ENCODE measurements at places on chromosomes 12 and 14.

DNA sequence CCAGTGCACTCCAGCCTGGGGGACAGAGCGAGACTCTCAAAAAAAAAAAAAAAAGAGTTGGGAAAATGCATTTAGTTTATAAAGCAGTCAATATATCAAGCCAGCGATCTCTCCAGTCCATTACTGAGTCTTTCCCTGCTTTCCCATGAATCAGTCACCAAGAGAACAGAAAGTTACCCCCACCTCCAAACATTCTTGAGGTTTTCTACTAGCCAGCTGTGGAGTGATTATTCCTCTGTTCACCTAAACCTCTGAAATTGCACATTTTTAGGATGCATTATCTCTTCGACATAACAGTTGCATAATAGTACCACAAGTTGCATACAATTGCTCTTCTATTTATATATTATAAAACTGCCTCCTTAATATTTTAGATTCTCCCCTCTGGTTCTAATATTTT is 134.8 kb upstream of the DIO3 start:
- no peak for DNase-seq

DNA sequence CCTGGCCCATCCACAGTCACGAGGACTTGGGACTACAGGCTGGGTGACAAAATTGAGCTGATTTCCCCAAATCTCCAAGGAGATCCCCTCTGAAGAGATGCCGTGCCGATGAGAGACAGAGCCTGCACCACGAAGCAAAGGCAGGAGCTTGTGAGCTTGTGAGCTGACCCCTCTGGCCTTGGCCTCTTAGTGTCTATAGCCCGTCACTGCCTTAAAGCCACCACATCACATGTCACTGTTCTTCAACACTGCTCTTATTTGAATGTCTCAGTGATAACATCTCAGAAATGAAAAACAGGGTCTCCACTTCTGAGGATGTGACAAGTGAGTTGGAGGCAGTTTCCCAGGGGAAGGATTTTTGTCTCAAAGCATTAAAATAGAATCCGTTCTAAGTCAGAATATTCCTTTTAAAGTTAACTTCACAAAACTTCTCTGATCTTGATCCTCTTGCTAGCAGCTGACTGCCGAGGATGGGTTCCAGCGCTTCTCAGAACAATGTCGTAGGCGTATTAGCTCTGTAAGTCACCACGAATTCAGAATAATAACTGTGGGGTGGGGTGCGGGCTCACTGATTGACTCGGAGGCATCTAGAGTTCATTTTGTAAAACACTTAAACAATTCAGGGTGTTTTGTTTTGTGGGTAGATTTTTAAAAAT is 37.5 kb downstream of the CHST11 start:
- DNase-seq, result peak; percentile 83

DNA sequence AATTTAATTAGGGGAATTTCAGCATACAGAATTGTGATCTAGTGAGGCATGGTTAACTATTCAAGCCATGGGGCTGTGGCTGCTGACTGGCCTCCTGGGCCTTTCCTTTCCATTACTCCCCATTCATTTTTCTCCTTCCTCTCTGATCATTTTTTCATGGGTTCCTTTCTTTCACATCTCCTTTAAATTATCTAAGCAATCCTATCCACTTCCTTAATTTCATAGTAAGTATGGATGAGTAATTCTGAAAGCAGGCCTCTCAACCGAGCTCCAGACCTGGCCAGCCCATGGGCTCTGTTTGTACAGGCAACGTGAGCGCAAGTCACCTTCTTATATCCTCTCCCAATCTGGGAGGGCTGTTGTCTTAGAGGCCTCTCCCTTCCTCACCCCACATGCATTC is 13.4 kb downstream of the CKAP4 start:
- no peak for DNase-seq

GRCh38 chr12:8449355-8449859 is 6.4 kb upstream of the CLEC6A start:
- no peak for DNase-seq

- DNase-seq, result no peak
These were observed 92.8 kb downstream of the SCN8A start for GRCh38 chr12:51683763-51684357.

DNA sequence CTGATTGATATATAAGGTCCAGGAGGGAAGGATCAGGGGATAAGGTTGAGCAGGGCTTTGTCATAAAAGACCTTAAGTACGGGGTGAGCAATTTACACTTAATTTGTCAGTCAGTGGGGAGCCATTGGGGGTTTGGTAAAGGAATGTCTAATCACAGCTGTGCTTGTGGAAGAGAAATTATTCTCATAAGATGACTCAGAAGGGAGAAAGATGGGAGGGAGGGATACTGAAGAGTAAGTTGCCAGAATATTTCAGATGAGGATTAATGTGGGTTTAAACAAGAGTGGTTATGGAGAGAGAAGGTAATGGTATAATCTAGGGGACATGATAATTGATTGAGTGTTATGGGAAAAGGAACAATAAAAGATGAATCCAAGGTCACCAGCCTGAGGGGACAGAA is 500.1 kb upstream of the CCDC196 start:
- DNase-seq, result no peak

DNA sequence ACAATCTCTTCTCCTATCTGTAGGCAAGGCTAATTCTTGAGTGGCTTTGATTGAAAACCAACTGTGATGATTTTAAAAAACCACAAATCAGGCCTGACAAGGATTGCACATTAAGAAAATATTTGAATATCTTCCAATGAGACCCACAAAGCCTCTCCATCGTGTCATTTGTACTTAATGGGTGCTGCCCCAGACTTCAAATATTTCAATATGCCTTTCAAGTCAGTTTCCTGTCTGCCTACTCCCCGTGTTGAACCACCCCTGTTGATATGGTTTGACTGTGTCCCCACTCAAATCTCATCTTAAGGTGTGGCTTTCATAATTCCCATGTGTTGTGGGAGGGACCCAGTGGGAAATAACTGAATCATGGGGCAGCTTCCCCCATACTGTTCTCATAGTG is 159.7 kb upstream of the EGLN3 start:
- no peak for DNase-seq

GRCh38 chr12:2039034-2039433 is 13.8 kb upstream of the CACNA1C start:
- no peak for DNase-seq

DNA sequence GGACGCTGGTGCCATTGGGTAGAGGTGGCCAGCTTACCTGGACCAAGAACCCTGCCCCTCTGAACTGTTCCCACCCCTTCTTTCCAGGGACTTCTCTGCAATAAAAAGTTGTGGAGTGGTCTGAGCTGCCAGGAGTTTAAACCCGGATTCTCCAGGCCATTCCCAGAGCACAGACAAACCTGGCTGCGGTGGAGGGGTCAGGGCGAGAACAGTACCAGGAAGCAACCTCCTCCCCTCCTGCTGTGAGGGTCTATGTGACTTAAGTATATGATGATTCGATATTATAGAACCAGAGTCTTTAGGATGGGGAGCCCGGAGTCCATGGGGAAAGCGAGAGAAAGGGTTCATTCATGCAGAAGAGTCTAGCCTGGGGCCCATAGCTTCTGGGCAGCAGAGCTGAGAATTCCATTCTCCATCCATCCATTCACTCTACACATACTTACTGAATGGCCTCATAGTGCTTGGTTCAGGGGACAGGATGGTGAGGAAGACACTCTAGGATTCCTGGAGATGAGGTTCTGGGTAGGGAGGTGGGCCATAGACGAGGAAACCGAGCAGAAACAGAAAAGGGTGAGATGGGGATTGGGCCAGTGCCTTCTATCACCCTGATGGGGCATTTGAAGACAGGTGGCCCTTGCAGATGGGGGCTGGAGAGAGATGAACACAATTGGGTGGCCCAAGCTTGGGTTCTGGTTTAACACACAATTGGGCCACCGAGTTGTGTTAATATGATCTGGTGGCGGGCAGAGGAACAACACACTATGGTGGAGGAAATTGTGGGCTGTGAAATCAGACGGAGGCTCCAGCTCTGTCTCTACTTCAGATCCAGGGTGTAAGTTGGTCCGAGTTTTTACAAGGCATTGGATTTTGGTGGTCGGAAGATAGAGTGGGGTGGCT is 5.2 kb downstream of the KRT86 start:
- no peak for DNase-seq

- no peak for DNase-seq
These were observed 43.5 kb downstream of the NEUROD4 start for GRCh38 chr12:55063291-55063690.

DNA sequence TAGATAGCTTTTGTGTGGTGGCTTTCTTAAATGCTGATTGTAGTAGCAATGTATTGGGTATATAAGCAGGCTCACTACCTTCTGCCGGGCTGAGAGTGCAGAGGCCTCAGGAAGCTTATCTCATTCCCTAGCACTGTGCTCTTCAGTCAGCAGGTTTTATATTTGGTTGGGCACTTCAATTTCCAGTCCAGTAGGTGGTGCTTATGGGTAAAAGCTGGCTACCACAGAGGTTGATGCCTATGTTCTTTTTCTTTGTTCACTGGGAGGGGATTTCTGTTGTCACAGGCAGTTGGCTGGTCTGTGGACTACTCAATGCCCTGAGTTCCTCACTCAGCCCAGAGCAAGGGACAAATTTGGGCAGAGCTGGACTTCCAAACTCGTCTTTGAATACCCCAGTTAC is 43.0 kb upstream of the GLIPR1 start:
- no peak for DNase-seq

DNA sequence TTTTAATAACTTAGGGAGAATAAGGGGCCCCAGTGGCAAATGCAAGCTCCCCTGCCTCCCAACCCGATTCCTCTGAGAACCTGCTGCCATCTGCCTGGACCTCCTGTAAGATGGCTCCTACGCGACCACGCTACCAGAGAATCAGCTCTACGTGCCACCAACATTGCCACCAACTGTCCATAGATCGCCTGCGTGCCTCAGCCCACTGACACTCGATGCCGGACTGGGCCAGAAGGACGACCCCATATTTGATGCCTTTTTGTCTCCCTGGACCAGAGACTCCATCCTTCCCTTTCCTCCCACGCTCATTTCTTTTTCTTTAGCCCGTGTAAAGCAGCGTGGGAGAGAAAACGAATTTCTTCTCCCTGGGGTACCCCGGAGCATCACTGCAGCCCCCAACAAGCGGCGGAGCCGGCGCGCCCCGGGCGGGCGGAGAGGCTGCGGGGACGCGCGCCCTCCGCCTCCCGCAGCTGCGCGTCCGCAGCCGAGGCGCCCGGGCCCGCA is 565 bp upstream of the KLHL42 start:
- peak; percentile 20 for DNase-seq

GRCh38 chr12:49893753-49894750 is 9.6 kb downstream of the FAIM2 start:
- no peak for DNase-seq

GRCh38 chr12:12482959-12483358 is 79.7 kb downstream of the DUSP16 start:
- DNase-seq, result no peak

GRCh38 chr14:93464271-93464670 is 33.5 kb downstream of the UNC79 start:
- no peak for DNase-seq

DNA sequence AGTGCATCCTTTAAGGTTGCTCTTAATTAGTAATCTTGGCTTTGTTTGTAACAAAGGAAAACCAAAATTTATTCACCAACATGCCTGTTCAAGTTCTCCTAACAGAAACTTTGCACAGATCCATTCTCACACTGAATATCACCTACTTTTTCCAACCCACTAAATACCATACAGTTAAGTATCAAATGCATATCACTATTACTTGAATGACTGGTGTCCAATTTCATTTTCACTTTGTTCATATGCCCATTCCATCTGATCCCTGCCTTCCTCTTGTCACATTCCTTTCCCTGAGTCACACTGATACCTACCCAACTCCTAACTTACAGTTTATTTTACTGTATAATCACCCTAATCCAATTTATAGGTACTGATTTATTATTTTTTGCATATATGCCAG is 286.4 kb downstream of the NELL2 start:
- DNase-seq, result no peak

- DNase-seq, result no peak
These were observed 8.0 kb upstream of the ANKRD9 start for GRCh38 chr14:102517392-102518062.

DNA sequence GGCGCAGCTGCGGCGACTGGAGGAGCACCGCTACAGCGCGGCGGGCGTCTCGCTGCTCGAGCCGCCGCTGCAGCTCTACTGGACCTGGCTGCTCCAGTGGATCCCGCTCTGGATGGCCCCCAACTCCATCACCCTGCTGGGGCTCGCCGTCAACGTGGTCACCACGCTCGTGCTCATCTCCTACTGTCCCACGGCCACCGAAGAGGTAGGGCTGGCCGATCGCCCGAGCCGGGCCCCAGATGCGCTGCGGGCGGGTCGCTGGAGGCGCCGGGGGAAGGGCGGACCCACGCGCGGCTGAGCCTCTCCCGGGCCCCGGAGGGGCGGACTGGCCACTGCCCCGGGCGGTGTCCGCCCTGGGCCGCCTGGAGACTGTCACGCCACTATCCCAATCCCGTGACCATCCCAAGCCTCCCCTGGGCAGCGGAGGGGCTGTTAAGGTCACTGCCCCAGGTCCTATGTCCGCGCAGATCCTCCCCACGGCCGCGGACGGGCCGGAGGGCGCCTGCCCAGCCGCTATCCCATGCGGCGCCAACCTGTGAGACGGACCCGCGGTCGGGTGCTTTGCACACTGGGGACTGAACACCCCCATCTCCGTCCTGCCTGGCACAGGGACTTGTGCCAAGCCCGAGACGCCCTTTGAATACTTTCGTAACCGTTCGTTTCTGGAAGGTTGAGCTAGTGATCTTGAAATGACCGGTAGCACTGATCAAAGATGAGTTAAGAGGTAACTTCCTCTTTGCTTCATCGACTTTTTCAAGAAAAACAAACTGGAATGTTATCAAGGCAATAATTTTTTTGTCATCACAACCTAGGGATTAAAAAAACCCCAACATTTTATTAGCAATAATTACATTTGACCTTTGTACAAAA is 725 bp downstream of the CHPT1 start:
- peak; percentile 43 for DNase-seq

DNA sequence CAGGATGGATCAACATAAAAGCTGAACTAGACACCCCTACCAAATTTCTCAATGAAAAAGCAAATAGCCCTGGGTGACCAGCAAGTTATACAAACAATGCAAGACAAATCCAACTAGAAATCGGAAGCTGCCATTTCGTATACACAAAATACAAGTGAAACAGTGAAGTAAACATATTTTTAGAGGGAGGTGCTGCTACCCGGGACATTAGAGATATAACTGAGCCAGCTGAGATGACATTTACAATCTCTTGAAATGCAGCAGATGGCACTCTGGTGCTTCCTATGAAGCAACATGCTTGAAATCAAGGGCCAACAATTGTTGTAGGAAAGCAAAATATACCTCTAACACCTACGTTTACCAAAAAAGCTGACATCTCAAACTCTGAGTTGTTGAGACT is 25.5 kb downstream of the BDKRB1 start:
- DNase-seq, result no peak

DNA sequence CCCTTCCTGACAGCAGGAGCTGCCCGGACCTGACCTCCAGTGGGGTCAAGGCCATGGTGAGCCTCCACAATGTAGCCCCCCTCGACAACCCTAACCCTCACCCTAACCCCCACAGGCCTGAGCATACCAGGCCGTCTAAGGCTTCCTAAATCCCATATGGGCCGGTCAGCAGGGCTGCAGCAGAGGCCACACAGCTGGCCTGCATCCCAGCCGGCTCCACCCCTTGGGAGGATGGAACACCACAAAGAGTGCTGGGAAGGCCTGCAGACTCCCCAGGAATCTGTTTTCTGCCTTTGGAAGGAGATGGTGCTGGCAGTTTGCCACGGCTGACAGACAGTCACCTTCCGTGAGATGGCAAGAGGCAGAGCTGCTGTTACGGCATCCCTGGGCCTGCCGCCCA is 2.8 kb downstream of the TMEM179 start:
- no peak for DNase-seq

Measured in stimulated activated CD4-positive, alpha-beta T cell treated with anti-CD3 and anti-CD28 coated beads, Interleukin-2, amount 100 ng/mL, for 24 hours (primary cell).